ENCODE measurements at places on chromosomes 16 and 17. TPM values are rescaled to one million over a fixed set of nuclear protein-coding genes. Genes with fewer than 3 reads are reported as not detected.

GRCh38 chr16:87250431-87250960 is 66.7 kb downstream of the C16orf95 start:
- H3K27me3 ChIP-seq = no peaks in the 10 kb centered on the region
- H3K36me3 ChIP-seq = no peaks in the 10 kb centered on the region
- no peaks in the 10 kb centered on the region for H3K4me1 ChIP-seq

DNA sequence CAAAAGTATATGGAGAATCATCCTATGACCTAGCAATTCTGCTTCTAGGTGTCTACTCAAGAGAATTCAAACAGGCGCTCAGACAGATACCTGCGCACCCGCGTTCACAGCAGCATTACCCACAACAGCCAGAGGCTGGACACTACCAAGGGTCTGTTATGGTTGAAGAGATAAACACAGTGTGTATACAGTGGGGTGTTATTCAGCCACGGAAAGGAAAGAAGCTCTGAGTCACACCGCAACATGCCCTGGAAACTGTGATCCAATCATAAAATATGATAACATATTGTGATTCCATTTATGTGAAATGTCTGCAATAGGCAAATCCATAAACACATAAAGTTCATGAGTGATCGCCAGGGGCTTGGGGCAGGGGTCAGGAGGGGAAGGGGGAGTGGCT is 18.0 kb upstream of the JPH3 start:
- no peak overlapping the region for H3K27ac ChIP-seq
- no peak overlapping the region for H3K4me3 ChIP-seq
- no peaks in the 10 kb centered on the region for H3K27me3 ChIP-seq
- H3K36me3 ChIP-seq = no peaks in the 10 kb centered on the region
- DNase-seq = no peak
- H3K4me1 ChIP-seq = no peaks in the 10 kb centered on the region

DNA sequence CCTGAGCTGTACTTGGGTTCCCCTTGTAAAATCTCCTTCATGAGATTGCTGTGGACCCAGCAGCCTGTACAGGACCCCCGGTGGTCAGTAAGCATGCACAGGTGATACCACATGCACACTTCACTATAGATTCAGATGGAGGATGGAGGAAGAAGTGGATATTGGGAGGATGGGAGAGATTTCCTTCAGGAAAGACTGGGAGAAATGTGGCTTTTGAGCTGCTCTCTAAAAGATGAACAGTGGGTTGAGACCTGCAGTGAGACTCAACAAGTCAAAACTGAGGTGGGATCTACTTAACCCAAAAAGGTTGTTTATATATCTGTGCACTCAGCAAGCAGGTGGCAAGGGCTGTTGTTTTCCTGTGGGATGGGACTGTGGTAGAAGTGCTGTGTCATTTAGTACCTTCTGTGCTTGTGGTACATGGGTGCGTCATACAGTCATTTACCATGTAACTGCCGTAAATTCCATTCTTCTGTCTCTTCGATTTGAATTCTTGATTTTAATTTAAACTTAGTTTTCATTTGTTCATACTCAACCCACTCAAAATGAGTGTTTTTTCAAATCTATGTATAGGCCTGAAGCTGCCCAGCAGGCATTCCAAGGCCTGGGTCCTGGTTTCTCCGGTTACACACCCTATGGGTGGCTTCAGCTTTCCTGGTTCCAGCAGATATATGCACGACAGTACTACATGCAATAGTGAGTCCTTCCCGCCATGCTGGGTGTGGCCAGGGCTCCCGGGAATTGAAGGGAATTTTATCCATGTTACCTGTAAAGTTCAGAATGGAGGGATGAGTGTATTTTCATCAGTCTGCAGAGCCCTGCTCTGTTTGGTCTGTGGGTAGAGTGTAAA is 6.9 kb downstream of the HERPUD1 start:
- H3K4me1 ChIP-seq = no peaks in the 10 kb centered on the region
- H3K27ac ChIP-seq = no peak overlapping the region
- DNase-seq = no peak
- peaks cover 93% of the 10 kb centered on the region for H3K36me3 ChIP-seq
- no peak overlapping the region for H3K4me3 ChIP-seq
- H3K27me3 ChIP-seq = no peaks in the 10 kb centered on the region

DNA sequence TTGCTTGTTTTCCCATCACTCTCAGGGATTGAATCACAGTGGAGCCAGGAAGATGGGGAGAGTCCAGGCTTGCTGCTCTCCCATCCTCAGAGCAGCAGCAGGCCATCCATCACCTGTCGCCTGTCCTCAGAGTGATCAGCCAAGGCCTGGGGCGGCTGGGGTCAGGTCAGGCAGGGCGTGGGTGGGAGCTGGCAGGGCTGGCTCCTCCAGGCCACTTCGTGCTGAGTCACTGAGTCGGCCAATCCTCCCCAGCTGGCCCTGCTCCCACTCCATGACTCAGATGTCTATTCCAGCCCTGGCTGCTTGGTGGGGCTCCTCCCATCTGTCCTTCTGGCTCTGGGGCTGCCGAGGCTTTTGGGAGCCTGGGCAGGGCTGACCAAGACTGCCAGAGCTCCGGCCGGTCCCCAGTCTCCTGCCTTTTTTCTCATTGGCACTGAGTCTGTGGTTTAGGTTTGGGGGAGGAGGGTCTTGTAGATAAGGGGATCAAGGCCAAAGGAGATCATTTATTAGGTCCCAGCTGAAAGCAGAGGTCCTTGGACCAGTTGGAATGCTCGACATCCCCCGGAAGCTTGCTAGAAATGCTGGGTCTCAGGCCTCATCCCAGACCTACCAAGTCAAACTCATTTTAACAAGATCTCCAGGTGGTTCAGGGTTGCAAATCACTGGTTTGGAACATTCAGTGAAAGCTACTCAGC is 72.7 kb downstream of the ABCC1 start:
- no peaks in the 10 kb centered on the region for H3K27me3 ChIP-seq
- DNase-seq = peak; percentile 77
- H3K27ac ChIP-seq = peak overlapping the region; percentile 1

DNA sequence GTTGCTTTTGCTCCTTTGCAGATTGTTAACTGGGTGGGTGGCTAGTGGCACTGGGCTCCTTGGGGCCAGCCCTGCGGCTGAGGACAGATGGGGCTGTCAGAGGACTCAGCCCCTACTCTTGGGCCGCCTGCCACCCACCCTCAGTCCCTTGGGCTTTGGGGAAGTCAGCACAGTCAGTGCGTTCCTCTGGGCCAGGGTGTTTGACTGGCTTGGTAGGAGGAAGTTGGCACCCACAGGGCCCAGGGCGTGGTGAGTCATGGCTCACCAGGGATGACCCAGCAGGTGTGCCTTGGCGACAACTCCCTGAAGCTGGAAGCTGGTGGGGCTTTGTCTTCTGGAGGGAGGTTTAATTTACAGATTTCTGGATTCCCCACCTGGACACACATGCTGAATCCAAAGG is 32.4 kb downstream of the HAPSTR1 start:
- peaks cover 57% of the 10 kb centered on the region for H3K36me3 ChIP-seq
- no peak overlapping the region for H3K4me3 ChIP-seq
- DNase-seq = no peak
- H3K4me1 ChIP-seq = peaks cover 5% of the 10 kb centered on the region
- H3K27ac ChIP-seq = no peak overlapping the region

- DNase-seq = no peak
- no peaks in the 10 kb centered on the region for H3K4me1 ChIP-seq
- no peak overlapping the region for H3K27ac ChIP-seq
- H3K27me3 ChIP-seq = no peaks in the 10 kb centered on the region
- no peak overlapping the region for H3K4me3 ChIP-seq
- peaks cover 35% of the 10 kb centered on the region for H3K36me3 ChIP-seq
These were observed 75.5 kb downstream of the SLC5A11 start for GRCh38 chr16:24921229-24921628.

DNA sequence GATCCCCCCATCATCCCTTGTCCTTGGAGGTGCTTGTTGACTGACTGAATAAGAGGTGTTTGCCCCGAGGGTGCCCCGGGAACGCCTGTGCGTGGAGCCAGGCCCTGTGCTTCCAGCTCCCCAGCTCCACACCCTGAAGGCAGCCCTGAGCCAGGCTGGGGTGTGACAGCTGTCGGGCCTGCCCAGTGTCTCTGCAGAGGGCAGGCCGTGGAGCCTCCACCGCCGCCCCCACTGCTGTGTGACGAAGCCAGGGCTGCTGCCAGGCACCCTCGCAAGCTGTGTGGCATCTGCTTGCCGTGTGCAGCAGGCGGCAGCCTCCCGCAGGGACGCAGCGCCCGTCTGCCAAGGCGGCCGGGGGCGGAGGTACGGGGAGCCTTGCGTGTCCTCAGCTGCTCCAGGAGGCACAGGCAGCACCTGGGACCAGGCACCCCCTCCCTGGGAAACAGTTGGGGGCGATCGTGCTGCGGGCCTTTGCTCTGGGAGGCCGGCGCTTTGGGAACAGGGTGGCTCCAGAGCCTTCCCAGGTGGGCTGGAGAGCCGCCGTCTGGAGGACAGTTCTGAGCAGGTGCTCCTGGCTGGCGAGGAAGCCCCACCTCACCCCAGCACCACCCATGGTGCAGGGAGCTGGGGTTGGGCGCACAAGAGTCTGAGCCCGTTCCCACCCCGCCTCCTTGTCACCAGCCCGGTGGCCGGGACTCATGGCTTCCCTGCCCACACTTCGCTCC is 26.6 kb downstream of the GSE1 start:
- H3K27ac ChIP-seq = no peak overlapping the region
- DNase-seq = no peak
- H3K27me3 ChIP-seq = no peaks in the 10 kb centered on the region
- H3K4me1 ChIP-seq = no peaks in the 10 kb centered on the region
- peaks cover 13% of the 10 kb centered on the region for H3K36me3 ChIP-seq

- no peak overlapping the region for H3K27ac ChIP-seq
- no peak overlapping the region for H3K4me3 ChIP-seq
- no peaks in the 10 kb centered on the region for H3K36me3 ChIP-seq
- peaks cover 3% of the 10 kb centered on the region for H3K4me1 ChIP-seq
These were observed 132.9 kb upstream of the TNRC6C start for GRCh38 chr17:77825621-77826020.

- H3K27me3 ChIP-seq = no peaks in the 10 kb centered on the region
- H3K4me1 ChIP-seq = no peaks in the 10 kb centered on the region
- H3K27ac ChIP-seq = no peak overlapping the region
- peak; percentile 42 for DNase-seq
- H3K4me3 ChIP-seq = no peak overlapping the region
- H3K36me3 ChIP-seq = peaks cover 55% of the 10 kb centered on the region
These were observed 48.9 kb downstream of the MRC2 start for GRCh38 chr17:62676231-62676943.

GRCh38 chr17:1267471-1267943 is 2.7 kb upstream of the BHLHA9 start:
- no peaks in the 10 kb centered on the region for H3K4me1 ChIP-seq
- no peak overlapping the region for H3K27ac ChIP-seq
- no peaks in the 10 kb centered on the region for H3K27me3 ChIP-seq
- H3K36me3 ChIP-seq = no peaks in the 10 kb centered on the region

Gene MOSMO
- total RNA-seq = 11.5 TPM

Gene FCSK
- 19.9 TPM for total RNA-seq

Gene ALOX15
- not detected for total RNA-seq

Gene CTF1
- 3.8 TPM for total RNA-seq

Gene PLD6
- 0.42 TPM for total RNA-seq

Gene TUBB3
- total RNA-seq = 140 TPM
